GM12865 (cell line): ENCODE measurements at places on chromosomes 1 and 21.

GRCh38 chr21:24014381-24014780 is 1592.9 kb downstream of the MRPL39 start:
- DNase-seq = no peak

- DNase-seq = no peak
These were observed 121.8 kb downstream of the TOMM20 start for GRCh38 chr1:235006816-235007215.

GRCh38 chr1:5368201-5368600 is 624.0 kb downstream of the NPHP4 start:
- DNase-seq = no peak

GRCh38 chr1:186999506-186999905 is 170.8 kb downstream of the PLA2G4A start:
- DNase-seq = no peak

- DNase-seq = no peak
These were observed 31.4 kb downstream of the OLFM3 start for GRCh38 chr1:101965341-101965740.

DNA sequence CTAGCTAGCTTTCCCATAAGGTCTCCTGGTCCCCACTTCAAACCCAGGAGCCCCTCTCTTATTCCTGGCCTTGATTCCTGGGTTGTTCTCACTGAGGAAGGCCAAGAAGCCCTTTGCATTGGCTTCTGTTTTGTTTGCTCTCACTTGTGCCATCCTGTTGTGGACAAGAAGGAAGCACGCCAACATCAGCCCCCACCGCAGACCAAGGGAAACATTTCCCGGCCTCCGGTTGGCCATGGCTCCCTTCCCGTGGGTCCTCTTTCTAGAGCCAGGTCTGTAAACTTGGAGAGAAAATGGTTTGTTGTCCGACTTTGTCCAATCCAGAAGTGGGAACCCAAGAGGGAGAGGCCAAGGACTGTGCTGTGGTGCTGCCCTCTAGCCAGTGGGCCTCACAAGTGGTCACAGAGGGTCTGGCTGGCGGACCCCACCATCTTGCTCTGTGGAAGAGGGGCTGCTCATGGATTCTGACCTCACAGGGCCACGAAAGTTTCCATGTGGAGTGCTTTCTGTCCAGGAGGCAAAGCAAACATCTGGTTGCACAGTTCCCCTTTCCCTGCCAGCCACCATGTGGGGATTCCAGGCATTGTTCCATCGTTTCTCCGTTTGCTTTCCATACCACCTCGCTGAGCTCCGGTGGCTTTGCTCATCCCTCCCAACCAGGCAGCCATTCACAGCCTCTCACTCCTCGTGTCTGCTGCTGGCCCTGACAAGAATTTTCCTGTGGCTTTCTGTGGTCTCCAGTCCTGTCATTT is 18.9 kb upstream of the TENT5C start:
- DNase-seq = no peak

GRCh38 chr1:33335020-33335419 is 14.1 kb upstream of the A3GALT2 start:
- DNase-seq = no peak

DNA sequence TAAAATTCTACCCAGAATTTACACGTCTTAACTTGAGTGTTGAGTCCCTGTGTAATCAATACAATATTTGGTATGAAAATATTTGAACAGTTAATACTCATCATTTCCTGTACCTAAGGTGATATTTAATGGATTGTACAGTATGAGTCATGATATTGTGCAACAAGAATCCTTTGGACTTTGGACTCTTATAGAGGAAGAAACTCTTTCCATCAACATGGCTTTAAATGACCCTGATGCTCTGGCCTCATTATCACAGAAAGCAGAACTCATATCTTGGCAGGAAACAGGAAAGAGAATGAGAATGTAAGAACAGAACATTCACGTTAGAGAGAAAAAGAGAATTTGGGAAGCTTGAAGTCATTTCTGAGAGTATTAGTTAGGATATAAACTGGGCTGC is 168.8 kb upstream of the B3GALT2 start:
- DNase-seq = no peak

- no peak for DNase-seq
These were observed 16.0 kb upstream of the ID3 start for GRCh38 chr1:23575226-23575810.

DNA sequence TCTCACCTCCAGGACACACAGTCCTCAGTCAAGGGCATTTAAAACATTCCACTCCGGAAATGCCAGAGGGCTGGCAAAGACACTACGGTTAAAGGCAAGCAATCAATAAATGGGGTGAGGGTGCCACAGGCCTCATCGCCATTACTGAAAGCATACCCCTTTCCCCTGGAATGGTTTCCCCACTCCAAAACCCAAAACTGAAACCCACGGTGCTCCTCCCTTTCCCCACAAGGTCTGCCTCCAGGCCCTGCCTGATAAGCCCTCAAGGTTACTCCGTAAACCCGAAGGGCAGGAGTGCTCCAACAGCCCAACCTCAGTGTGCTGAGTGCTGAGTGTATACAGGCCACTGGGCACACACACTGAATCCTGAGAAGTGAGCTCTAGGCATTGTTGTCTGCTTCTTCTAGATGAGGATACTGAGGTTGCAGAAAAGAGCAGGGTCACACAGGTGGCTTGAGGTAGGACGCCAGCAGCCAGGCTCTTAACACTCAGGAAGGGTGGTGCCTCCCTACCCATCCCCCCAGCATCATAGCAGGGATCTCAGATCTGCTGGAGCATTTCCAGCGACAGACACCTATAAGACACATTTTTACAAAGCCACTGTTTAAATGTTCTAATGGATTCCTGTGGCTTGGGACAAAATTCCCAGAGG is 29.0 kb downstream of the SSBP3 start:
- DNase-seq = peak; percentile 62

DNA sequence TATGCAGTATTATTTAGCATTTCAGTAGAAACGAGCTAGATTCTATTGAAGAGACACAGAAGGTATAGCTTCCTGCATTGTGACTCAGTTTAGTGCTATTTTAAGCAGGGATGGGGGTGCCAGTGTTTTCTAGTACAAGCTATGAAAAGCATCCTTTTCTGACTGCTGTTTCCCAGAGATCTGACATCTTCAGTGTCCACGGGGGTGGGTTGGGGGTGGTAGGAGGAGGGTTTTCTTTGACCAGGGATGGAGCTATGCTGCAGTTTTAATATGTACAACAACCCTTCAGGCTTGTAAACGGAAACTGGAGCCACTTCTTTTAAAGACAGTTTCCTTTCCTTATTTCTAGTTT is 2.7 kb upstream of the NEGR1 start:
- no peak for DNase-seq

- peak; percentile 38 for DNase-seq
These were observed 297.9 kb upstream of the GREM2 start for GRCh38 chr1:240909701-240910457.

GRCh38 chr1:178010674-178011464 is 41.0 kb upstream of the SEC16B start:
- DNase-seq = no peak

DNA sequence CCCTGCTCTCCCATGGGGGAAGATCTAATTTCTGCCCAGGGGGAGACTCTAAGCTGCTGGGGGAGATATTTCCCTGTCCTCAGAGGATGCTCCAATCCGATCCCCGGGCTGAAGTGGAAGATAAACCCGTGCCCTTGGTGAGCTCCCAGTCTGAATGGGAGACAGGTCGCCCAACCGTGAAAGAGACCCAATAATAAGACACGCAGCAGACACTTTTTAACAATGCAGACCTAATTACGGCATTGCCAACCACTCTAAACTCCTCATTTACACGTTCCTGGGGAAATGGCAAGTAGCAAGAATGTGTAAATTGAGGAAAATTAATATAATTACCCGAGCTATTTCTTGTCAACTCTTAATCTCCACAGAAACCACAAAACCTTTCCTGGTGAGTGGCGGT is 48.7 kb upstream of the ACTL8 start:
- no peak for DNase-seq

GRCh38 chr1:58928514-58928913 is 144.7 kb upstream of the JUN start:
- no peak for DNase-seq

- no peak for DNase-seq
These were observed 50.9 kb downstream of the TAS1R2 start for GRCh38 chr1:18808550-18808949.

DNA sequence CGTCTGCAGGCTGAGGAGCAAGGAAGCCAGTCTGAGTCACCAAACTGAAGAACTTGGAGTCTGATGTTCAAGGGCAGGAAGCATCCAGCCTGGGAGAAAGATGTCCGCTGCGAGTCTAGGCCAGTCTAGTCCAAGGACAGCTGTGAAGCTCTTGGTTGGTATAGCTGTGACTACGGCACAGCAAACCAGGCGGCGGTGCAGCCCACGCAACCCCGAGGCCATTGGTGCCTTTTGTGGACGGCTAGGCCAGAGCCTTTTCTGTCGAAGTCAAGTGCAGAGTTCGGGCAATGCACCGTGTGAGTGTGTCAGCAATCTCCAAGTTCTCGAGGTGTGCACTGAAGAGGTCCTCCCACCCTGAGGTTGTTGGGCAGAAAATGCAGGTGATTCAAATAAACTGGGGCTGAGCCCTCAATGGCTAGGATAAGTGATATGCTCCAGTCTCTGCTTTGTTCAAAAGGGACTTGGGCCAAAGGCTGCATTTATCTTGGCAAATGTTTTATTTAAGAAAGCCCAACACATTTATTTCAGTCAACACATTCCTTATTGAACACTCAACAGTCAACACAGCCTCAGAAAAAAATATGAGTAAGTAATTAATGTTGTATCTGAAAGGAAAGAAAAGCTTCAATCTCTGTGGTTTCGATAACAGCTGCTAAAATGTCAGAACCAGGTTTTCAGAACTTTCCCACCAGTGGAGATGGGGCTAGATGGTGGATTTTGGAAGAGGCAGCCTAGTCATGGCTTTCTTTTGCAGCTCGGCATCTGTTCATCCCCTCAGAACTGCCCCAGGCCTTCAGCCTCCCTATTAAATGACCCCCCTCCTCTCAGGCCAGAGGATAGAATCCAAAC is 78.1 kb upstream of the COX20 start:
- DNase-seq = no peak

GRCh38 chr1:32998064-32998463 is 33.5 kb upstream of the RNF19B start:
- no peak for DNase-seq

DNA sequence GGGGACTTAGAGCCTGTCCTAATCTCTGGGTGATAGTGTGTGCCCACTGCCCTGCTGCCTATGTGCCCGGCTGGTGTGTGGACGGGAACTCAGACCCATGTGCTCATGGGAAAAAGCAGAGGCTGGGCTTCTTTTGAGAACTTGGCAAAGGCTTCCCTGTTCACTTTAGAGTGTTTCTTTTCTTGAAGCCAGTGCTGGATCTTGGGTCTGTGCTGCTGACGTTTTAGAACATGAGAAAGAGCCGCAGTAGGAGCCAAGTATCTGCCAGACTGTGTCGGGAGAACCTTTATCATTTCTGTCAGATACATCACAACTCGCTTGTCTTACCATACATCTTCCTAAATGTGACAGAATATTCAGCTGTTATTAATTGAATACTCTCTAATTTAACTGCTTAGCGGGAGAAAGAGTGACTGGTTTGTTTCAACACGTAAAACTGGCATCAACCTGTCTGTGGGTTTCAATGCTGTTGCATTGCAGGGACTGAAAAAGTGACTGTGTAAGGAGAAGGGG is 195.2 kb downstream of the PBX1 start:
- no peak for DNase-seq
